ENCODE measurements at places on chromosomes 3 and 15.

DNA sequence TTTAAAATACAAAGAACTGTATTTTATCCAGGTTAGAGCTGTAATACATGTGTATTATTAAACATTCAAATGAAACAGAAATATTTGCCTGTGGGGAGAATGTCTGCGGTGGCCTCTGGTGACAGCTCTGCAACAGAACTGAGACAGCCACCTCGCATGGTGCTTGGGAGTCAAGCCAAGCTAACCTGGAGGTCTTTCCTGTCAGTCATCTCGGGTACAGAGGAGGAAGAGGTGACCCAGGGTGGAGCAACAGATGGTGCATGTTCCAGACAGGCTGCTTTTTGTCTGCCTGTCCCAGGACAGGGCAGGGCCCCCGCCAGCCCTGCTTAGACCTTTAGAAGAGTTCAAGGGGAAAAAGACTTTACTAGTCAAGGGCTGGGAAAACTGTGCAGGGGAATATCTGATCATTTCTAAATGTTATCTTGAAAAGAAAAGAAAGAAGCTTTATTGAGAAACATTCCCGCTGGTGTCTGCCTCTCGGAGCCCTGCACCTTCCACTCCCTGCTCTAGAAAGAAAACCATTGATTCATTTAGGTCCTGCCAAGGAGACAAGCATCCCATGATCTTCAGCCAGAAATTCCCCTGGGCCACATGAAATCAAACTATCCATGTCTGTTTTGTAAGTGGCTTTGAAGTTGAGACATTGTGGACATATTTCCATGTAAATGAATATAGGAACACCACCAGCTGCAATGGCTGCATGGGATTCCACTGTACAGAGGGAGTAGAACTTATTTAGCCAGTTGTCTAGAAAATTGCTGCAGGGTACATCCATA is 5.5 kb upstream of the NR2E3 start:
- DNase-seq, result peak; percentile 32

DNA sequence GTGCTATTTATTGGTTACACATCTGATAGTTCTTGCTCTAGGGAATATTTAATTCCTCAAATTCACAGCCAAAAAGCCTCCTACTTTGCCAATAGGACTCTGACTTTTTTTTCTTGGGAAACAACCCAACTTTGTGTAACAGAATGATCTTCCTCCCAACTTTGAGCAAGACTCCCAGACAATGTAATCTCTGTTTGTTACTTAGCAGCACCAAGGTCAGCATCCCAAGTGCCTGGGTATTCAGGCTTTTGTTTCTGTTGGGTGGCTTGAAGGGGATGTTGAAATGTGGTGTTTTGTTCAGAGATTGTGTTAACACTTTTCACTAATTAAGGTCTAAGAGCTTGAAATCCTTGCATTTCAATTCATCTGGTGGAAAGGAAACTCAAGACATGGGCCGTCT is 115.8 kb downstream of the ADAMTS9 start:
- no peak for DNase-seq

DNA sequence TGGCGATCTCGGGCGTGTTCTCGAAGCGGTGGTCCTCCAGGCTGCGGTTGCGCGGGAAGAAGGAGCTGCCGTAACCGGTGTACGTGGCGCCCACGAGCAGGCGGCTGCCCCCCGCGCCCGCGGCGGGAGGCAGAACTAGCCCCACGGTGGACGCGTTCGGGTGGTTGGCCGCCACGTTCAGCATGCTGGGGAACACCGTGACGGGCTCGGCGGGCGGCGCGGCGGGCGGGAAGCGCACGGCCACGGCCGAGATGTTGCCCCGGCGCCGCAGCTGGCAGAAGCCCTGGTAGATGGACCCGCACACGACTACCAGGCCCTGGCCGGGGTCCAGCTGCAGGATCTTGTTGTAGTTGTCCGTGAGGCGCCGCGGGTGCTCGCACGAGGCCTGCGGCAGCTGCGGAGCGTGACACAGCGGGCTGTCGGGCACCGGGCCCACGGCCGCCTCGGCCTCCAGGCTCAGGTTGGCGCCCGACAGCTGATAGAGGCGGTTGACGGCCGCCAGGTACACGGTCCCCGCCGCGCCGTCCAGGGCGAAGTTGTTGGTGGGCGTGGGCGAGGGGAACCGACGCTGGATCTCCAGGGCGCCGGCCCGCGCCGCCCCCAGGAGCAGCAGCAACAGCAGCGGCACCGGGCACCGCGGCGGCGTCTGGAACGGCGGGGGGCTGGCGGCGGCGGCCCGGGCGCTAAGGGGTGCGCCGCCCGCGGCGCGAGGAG is 397 bp downstream of the PLXND1 start:
- no peak for DNase-seq

- DNase-seq, result peak; percentile 36
These were observed 1.5 kb upstream of the CACNA2D3 start for GRCh38 chr3:54120657-54121413.

GRCh38 chr15:73784291-73784690 is 31.1 kb upstream of the INSYN1 start:
- no peak for DNase-seq

DNA sequence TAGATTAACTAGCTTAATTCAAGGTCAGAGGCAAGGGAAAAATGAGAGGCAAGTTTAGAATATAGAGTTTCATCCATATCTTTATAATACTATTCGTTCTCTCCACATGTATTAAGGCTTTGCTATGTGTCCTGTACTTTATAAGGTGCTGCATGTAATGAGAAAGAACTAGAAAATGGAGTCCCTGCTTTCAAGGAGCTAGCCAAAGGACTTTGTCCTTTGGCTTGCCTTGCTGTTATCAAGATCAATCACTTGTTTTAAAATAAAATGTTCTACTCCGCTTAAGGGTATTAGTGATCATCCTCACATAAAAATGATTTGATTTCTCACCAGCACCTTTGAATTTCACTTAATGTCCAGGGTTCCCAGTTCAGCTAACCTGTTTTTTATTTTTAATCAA is 470.9 kb downstream of the WDR72 start:
- DNase-seq, result no peak

DNA sequence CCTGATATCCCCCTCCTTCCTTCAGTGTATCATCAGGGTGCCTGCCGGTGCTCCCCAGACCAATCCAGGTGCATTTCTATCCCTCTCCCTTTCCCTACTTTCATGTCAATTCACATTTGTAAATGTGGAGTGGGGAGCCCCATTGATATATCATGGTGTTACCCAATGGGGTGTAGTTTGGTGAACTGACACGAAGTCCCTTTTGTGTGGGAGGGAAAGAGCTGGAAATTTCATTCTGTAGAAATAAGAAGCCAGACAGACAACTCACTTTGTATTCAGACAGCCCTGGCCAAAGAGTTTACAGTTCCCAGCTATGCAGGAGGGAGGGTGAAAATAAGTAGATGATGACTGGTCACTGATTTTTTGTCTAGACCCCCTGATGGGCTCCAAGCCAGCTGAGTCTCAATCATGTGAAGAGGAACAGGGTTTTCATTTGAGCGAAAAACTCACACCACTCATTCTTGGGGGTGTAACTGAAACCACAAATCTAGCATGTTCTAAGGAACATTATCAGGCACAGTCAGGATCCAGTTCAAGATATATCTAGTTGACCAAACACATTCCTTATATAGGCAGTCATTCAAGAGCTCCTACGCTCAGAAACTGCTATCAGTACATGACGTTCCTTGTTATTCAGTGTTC is 58.9 kb downstream of the LMCD1 start:
- DNase-seq, result no peak

DNA sequence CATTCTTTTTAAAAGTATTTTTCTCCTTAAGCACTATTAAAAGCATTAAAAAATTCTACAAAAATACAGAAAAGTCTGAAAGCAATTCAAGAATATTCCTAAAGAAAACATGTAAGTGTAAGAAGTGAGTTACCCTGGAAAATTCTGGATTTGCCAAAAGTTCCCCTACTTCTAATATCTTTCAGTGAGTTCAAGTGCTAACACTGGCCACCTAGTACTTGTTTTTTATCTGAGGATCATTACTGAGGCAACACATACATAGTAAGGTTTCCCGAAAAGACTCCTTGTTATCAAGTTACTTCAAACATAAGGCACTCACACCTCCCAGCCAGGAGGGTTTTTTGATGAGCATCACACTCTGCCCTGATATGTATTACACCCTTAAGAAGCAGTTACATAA is 158.4 kb downstream of the TIGIT start:
- DNase-seq, result no peak

DNA sequence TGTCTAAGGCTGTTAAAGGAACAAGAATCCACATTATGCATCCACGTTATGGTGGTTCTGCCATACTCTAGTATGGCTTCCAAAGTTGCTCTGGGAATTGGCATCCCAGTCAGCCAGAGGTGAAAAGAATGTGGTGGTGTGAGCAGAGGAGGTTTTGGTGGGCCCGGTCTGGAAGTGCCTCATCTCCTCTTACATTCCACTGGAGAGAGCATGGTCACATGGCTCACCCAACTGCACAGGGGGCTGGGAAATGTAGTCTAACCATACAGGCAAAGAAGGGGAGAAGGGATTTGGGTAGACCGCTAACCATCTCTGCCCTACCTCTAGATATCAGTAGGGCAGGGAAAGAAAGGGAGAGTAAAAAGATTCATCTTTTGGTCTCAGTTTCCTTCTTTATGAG is 3.2 kb upstream of the HEG1 start:
- DNase-seq, result no peak

DNA sequence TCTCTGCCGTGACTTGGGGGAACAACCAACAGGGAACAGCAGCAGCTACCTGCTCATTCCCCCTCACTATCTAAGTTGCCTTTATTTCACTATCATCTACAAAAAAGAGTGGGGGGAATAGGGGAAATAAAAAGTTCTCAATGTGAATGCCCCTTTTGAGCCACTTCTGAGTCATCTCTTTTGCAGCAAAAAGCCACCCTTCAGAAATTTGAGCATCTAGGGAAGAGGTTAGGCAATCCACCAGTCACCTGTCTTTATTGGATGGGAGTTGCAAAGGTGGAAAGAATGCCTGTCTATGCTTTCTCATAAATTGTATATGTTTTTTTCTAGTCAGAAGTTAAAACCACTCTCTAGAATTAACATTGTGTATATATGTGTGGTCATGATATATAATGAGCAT is 41.1 kb downstream of the GPD1L start:
- no peak for DNase-seq

DNA sequence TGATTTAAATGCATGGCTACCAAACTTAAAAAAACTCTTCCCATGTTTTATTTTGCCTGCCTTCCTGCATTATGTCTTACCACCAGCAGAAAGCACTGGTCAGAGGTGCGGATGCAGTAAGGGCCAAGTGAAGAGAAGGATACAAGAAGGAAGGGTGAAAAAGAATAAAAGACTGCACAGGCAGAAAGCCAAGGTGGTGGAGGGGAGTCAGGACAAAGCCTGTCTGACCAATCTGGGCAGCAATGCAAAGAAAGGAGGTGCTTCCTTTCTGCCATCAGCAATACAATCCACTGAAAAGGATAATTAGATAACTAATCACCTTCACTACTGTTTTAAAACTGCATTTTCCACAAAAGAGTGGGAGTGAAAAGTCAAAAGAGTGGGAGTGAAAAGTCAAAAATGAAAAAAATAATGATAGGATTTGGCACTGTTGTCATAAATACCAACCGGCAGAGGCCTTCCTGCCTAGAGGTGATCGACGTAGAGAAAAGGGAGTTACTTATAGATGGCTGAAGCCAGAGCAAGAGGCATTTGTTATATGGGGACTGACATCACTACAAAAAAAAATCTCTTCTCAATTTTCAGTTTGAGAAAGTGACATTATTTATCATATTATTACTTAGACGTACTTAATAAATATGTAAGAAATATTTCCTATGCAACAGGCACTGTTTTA is 385.3 kb downstream of the TBC1D5 start:
- no peak for DNase-seq

DNA sequence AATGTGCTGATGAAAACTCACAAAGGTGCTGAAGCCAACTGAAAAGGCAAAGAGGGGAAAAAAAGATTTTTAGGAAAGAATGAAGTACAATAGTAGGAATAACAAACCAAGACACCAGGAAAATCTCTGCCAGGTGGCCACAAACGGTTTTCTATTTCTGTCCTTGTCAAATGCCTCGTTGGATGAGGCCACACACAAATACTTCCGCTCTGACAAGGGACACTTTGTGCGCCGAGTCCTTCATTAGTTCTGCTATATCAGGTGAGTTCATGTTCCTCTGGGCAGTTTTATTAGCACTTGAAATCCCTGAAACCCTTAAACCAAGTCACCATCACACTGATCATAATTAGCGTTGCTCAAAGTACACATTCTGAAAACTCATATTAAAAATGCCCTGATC is 373.1 kb downstream of the VPS13C start:
- DNase-seq, result no peak

DNA sequence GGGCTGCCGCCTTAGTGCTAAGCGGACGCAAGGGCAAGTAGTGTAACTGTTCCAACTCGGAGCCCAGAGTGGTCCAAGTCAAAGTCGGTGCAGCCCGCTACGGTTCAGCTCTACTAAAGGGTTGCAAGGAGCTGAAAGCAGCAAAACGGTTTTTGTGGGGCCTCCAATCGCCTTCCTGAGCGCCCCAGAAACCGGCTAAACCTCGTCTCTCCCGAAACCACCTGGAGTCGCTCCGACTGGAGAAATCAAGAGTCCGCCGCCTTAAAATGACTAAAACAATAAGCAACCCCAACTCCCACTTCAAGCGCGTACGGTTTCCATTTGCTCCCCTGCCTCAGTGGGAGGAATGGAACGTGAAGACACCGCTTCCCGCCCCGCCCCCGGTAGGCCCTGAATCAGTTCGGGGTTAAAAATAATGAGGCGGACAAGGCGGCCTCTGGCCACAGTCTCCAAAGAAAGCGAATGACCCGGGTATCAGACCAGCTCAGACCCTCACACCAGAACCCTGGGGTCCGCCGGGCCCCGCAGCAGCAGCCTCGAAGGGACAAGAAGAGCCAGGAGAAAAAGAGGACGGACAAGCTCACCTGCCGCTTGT is 401 bp downstream of the SEC11A start:
- peak; percentile 50 for DNase-seq

DNA sequence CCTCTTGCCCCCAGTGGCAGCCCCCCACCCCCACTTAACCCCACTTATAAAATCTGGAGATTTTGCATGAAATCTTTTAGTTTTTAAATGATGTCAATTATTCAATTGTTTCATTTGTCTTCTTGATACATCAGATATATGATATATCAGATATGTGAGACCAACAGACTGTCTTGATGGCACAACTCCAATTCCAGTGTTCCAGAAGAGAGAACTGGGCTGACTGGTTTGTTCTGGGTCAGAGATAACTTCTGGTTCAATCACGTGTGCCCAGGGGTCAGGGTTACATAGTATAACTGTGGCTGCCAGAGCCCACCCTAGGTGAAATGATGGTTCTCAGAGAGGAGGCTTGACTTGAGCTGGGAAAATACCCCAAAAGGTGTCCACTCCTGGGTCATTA is 32.4 kb upstream of the ATG7 start:
- no peak for DNase-seq

GRCh38 chr15:67077641-67078215 is 12.3 kb downstream of the SMAD3 start:
- DNase-seq, result no peak

DNA sequence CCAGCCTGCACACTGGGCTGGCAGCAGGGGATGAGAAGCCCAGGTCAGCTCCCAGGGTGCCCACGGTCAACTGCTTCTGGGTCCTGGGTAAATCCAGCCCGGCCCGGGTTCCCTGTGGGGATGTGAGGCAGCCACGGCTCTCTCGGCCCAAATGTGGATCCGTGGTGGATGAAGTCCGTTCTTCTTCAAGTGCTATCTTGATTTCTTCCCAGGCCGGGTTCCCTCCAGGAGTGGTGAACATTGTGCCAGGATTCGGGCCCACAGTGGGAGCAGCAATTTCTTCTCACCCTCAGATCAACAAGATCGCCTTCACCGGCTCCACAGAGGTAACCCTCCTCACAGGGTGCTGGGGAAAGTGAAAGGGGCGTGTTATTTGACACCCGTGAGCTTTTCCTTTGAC is 16.1 kb downstream of the ALDH1A3 start:
- DNase-seq, result no peak

- DNase-seq, result no peak
These were observed 16.7 kb upstream of the RIOX2 start for GRCh38 chr3:97988784-97989568.
